Lower lobe of right lung (tissue), 2 donors: ENCODE measurements at places on chromosomes 5 and 9.

- DNase-seq, result peak; percentile 79
- no peaks in the 10 kb centered on the region for H3K36me3 ChIP-seq
- peak overlapping the region; percentile 51 for H3K4me3 ChIP-seq
- H3K27ac ChIP-seq, result no peak overlapping the region
- peaks cover 16% of the 10 kb centered on the region for H3K27me3 ChIP-seq
- peaks cover 7% of the 10 kb centered on the region for H3K4me1 ChIP-seq
Observed at GRCh38 chr5:141914199-141914743, 9.4 kb upstream of the DELE1 start.

- no peaks in the 10 kb centered on the region for H3K4me1 ChIP-seq
- no peak overlapping the region for H3K27ac ChIP-seq
- peaks cover 9% of the 10 kb centered on the region for H3K27me3 ChIP-seq
- DNase-seq, result no peak
- H3K4me3 ChIP-seq, result no peak overlapping the region
Observed at GRCh38 chr9:86843206-86843605, 104.1 kb downstream of the GAS1 start.

GRCh38 chr9:92992549-92992948 is 45.2 kb downstream of the FGD3 start:
- DNase-seq, result no peak
- no peaks in the 10 kb centered on the region for H3K36me3 ChIP-seq
- no peak overlapping the region for H3K27ac ChIP-seq
- peaks cover 2% of the 10 kb centered on the region for H3K4me1 ChIP-seq
- no peaks in the 10 kb centered on the region for H3K27me3 ChIP-seq
- H3K4me3 ChIP-seq, result no peak overlapping the region

- DNase-seq, result no peak
- no peaks in the 10 kb centered on the region for H3K4me1 ChIP-seq
- no peaks in the 10 kb centered on the region for H3K27me3 ChIP-seq
- no peak overlapping the region for H3K27ac ChIP-seq
Observed at GRCh38 chr9:101442318-101442717, 6.7 kb upstream of the ALDOB start.

- no peaks in the 10 kb centered on the region for H3K27me3 ChIP-seq
- no peak overlapping the region for H3K4me3 ChIP-seq
- no peak overlapping the region for H3K27ac ChIP-seq
- no peaks in the 10 kb centered on the region for H3K4me1 ChIP-seq
Observed at GRCh38 chr5:83701886-83702285, 18.8 kb downstream of the HAPLN1 start.

GRCh38 chr5:52674815-52675545 is 112.7 kb upstream of the ITGA1 start:
- no peaks in the 10 kb centered on the region for H3K36me3 ChIP-seq
- H3K4me3 ChIP-seq, result no peak overlapping the region
- no peak for DNase-seq
- no peak overlapping the region for H3K27ac ChIP-seq
- no peaks in the 10 kb centered on the region for H3K27me3 ChIP-seq
- H3K4me1 ChIP-seq, result no peaks in the 10 kb centered on the region
